ENCODE measurements at places on chromosomes 2 and 18.

- no peak for DNase-seq
These were observed at the start of gene SLC11A1 for GRCh38 chr2:218381916-218382366. Gene SLC11A1, plus strand, starts transcription at chr2:218382273. Its CDS starts 96 bp downstream, at chr2:218382369.

- no peak for DNase-seq
These were observed 6.7 kb downstream of the TNFRSF11A start for GRCh38 chr18:62331581-62332356.

- DNase-seq: no peak
These were observed 453 bp upstream of the GRB14 start for GRCh38 chr2:164621764-164622105.

GRCh38 chr2:191302459-191303139 is 57.4 kb downstream of the MYO1B start:
- no peak for DNase-seq

GRCh38 chr2:150994076-150994475 is 267.6 kb downstream of the RBM43 start:
- no peak for DNase-seq
